Pancreas (tissue), 10 donors: ENCODE measurements at places on chromosomes 7 and 10. TPM values are rescaled to one million over a fixed set of nuclear protein-coding genes. Genes with fewer than 3 reads are reported as not detected.

Gene FXYD4
- 0.28 TPM for polyA plus RNA-seq

Gene UTF1
- polyA plus RNA-seq, result not detected

Gene BAMBI
- 7.6 TPM for polyA plus RNA-seq

Gene PTN
- 0.46 TPM for polyA plus RNA-seq

Gene EN2
- not detected for polyA plus RNA-seq

Gene PRSS1
- polyA plus RNA-seq, result 45,101 TPM

Gene FLNC
- polyA plus RNA-seq, result 2.1 TPM

Gene GPR141
- not detected for polyA plus RNA-seq

Gene CFAP58
- 0.19 TPM for polyA plus RNA-seq

GRCh38 chr7:2019711-2020511, 212.8 kb downstream of the MAD1L1 start:
- DNase-seq, result peak; percentile 43

- DNase-seq, result no peak
These were observed 101.0 kb upstream of the DNAAF5 start for GRCh38 chr7:625376-625971.

- no peak for DNase-seq
These were observed 259.4 kb upstream of the SORCS1 start for GRCh38 chr10:107423903-107424302.

DNA sequence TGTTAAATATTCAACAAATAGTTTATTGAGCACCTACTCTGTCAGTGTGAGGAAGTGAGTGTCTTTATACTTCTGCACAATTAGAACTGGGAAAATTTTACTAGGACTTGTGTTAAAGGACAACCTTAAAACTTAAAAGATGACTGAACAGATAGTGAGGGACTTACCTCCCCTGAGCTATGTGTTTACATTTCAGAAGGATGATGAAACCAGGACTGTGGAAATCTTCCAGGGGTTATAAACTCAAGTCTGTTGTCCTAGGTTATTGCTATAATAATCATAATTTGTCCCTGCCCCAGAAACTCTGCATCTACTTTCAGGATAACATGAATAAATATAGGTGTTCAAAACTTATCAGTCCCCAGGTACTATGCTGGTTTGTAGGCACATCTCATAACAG, 261.0 kb upstream of the MKLN1 start:
- DNase-seq, result no peak

GRCh38 chr7:36312064-36312914, 77.4 kb upstream of the ANLN start:
- peak; percentile 83 for DNase-seq

- DNase-seq, result peak; percentile 41
These were observed 275.4 kb downstream of the GLRX3 start for GRCh38 chr10:130411496-130412085.

GRCh38 chr10:69885379-69886013, 83.8 kb downstream of the COL13A1 start:
- no peak for DNase-seq

DNA sequence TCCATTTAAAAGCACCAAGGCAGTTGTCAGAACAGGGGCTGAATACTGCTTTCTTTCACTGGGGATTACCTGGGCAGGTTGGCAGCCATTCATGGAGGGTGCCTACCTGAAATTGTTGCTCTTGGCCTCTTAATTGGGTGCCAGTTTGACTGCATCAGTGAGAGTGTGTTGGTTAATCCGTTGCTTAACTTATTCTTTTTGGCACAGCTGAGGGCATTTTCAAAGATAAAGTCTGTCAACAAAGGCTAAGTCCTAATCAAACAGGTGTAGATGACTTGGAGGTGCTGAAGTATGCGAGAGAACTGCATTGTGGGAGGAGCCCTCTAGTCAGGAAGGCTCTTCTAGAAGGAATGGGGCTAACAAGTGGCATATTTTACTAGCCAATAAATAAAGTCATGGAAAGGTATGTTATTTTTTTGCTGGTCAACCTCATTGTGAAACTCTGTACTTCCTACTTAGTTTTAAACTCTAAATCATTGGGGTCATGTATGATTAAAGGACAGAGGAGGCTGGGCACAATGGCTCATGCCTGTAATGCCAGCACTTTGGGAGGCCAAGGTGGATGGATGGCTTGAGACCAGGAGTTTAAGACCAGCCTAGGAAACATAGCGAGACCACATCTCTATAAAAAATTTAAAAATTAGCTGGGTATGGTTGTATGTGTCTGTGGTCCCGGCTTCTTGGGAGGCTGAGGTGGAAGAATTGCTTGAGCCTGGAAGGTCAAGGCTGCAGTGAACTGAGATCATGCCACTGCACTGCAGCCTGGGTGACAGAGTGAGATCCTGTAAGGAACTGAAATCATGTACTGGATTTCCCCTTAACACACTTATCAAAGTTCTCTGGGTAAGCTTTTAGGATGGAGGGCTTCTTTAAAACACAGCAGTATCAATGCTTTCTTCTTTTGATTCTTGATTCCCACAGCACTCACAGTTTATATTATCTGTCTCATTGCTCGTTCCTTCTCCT, 134.1 kb downstream of the LRMDA start:
- no peak for DNase-seq

DNA sequence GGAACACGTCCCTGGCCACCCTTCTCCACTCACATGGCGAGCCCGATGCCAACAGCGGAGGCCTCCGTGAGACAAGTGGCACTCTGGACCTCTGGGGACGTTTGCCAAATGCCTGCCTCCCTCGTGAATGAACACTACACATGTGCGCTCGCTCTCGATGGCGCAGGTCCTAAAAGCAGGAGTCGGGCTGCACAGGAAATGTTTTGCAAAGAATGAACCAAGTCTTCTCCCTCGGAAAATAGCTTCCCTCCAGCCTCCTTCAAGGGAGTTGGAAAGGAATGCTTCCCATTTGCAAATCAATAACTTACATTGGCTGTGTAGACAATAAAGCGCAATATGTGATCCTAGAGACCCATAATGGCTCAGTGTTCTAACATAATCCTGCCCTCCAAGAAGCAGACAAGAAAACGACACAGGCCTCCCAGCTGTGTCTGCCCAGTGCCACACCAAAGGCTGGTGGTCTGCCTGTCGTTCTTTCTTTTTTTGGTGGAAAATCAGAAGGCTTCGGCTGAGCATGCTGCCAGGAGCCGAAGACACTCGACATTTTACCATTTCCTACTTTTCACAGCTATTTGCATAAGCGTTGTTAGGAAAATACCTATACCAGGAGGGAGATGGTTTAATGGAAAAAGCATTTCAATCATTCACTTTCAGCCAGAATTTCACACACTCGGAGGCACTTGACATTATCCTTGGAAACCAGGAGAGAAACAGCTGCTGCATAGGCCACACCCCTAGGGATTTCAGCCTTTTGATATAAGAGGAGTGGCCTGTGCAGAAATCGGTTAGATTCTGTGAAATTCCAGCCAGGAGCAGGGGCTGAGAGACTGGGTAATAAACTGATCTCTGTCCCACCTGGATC, 38.4 kb downstream of the ATXN7L1 start:
- DNase-seq, result no peak

GRCh38 chr7:64320547-64321513, 7.1 kb downstream of the ZNF736 start:
- no peak for DNase-seq

DNA sequence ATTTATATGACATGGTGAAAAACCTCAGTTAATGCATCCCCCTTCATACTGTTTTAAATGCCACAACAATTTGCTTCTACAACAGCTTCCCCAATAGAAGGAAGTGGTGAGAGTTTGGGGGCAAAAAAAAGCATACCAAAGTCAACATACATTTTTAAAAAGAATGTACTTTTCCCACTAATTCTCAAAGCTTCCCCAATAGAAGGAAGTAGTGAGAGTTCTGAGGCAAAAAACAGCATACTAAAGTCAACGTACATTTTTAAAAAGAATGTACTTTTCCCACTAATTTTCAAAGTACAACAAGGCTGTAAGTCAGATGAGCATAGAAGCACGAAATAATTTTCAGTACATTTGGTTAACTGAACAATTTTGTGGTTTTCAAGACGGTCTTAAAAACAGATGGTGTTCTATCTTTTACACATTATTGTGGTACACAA, 24.0 kb downstream of the WASL start:
- DNase-seq, result no peak

- no peak for DNase-seq
These were observed 180.6 kb downstream of the LRMDA start for GRCh38 chr10:75611993-75612372.

- no peak for DNase-seq
These were observed 196.6 kb upstream of the GALNT17 start for GRCh38 chr7:70935311-70935710.

DNA sequence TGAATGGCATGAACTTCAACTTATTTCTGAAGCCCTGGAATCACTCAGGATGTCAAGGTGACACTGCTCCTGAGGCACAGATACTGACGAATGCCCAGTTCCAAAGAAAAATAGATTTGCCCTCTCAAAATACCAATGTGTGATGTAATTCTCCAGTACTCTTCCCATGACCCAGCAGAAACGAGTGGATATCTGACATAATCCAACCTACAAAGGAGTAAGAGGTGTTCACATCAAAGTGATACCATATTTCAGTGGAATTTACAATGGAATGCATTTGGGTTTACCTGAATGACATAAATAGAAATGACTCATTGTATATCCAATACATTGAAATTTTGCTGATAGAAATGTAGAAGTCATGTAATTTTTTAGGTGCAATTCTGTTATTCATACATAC, 120.9 kb upstream of the ADAM12 start:
- DNase-seq, result no peak

DNA sequence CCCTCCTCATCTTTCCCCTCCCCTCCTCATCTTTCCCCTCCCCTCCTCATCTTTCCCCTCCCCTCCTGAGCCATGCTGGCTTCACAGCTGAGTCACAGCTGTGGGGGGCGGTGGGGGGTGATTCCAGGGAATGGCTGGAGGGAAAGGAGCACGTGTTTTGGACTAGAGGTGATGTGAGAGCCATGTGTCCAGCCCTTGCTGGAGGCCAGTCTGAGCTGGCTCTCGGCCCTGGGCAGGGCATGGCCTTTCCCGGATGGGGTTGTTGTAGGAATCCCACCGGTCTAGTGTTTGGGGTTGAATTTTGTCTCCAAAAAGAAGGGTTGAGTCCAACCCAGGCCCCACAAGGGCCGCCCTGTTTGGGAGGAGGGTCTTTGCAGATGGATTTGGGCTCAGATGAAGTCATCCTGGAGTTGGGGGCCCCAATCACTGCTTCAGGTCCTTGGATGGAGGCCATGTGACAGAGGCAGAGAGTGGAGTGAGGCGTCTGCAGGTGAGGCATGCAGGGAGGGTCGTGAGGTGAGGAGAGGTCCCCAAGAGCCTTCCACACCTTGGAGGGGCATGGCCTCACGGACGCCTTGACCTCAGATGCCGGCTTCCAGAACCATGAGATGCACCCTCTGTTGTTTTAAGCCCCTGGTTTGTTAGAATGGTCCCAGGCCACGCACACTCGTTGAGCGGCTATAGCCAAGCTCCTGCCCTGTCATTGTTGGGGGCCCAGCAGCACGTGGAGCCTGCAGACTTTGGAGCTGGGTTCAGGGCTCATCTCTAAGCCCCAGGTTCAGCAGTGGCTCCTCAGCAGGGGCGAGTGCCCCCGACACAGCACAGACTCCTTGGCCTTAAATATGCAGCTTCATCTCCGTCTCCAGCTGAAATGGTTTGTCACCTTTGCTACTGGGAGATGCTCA, 101.6 kb downstream of the DNAJB6 start:
- DNase-seq, result no peak
